ENCODE measurements at places on chromosomes 6 and 20.

GRCh38 chr6:55496201-55496600, 82.8 kb downstream of the HMGCLL1 start:
- DNase-seq: no peak

DNA sequence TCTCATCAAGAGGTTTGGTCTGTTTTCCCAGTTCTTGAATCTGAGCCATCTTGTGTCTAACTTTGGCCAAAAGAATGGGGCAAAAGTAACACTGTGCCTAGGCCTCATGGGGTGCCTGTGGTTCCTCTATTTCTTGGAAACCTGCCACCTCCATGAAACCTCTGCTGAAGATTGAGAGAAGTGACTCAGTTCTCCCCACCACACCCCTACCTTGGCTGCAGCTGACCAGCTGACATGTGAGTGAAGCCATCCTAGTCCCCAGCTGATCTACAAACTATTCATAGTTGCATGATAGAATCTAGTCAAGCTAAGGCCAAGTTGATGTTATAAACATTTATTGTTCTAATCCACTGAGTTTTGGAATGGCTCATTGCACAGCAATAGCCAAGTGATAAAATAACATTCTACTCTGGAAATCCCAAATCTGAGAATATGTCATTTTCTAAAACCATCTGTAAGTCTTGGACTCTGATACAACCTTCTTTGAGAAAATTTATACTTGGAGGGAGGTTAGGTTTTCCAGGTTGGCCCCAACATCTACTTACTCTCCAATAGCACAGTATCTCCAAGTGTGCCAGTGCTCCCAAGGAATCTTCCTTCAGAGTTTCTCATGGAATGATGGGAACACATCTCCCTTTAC, 107.0 kb upstream of the SMLR1 start:
- no peak for DNase-seq

DNA sequence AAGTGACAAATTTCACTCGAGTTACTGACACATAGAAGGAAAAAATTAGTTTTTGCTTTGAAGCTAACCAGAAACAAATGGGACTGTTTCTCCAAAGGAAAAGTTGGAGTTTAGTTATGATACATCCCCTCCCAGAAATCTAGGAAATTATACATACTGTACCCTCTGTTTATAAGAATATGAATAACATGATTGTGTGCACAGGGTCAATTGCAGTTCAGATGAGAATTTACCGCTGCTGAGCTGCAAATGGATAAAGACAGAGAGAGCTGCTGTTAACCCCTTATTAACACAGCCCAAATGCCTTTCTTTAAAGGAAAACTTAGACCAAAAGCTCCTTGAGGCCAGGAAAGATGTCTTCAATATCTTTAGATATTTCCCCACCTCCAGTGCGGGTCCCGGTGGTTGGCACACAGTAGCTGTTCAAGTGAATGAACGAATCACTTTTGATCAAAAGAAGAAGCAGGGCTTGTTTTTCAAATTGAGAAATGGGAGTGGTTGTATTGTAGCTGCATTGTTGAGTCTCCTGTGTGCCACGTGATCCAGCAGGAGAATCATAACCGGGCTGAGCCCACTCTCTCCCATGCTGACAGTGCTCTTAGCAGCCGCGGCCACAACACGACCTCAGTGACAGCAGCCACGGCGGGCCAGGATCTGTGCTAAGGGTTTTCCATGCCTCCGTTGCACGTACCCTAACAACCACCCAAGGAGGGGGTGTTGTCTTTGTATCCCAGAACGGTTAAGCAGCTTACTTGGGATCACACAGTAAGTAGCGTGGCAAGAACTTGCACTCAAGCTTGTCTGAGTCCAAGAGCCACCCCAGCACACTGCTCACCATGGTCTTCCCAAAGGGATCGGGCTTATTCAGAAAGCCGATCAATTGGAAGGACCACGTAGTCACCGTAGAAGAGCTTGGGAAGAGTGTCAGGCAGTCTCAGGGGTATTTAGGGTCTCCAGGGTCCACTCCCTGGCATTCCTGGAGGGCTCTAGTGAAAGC, 53.5 kb upstream of the BMP6 start:
- no peak for DNase-seq

DNA sequence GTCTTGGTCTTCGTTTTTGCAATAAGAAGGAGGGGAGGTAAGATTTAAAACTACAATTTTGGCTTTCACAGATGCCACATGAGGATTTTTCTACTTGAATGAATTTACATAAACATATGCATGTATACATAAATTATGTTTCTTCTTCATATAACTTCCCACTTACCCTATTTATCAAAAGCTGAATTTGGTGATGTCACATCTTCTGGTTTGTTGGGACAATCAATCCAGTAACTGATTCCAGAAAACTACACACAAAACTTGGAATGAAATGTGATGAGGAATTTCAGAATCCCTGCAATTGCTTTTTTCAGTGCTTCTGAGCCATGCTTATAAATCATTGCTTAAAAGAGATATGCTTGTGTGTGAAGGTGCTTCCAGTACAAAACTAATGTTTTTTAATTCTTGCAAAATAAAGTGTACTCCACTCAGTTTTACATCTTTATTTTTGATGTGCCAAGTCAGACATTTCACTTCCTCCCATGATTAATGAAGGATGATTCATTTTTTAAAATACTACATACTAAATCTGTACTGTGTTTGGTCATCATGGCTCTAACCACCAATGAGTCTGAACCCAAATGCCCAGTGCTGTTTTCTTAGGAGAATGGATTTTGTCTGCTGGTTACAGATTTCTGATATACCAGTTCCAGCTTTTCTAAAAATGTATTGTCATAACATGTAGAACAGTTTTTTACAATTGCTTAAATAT, 32.1 kb upstream of the RIN2 start:
- DNase-seq: no peak

- no peak for DNase-seq
Measured at GRCh38 chr20:33284284-33284683, 1.3 kb downstream of the BPIFB1 start.

DNA sequence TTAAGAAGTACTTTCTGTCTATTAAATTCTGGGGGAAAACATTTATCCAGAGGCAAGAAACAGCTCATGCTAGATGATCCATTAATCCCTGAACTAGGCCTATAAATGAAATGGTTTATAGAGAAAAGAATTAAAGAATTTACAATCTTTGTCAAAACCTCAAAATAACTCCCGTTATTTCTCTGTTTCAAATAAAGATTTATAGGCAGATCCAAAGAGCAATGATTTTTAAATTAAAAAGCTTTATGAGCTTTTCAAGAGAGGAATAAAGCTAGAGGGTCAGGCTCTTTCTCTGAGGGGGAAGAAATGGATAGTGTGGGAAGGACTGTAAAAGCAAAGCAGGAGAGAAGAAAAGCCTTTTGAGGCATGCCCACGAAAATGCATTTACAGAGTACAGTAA, 82.5 kb upstream of the OGFRL1 start:
- no peak for DNase-seq

GRCh38 chr6:117956386-117956785, 49.3 kb downstream of the SLC35F1 start:
- DNase-seq: no peak

DNA sequence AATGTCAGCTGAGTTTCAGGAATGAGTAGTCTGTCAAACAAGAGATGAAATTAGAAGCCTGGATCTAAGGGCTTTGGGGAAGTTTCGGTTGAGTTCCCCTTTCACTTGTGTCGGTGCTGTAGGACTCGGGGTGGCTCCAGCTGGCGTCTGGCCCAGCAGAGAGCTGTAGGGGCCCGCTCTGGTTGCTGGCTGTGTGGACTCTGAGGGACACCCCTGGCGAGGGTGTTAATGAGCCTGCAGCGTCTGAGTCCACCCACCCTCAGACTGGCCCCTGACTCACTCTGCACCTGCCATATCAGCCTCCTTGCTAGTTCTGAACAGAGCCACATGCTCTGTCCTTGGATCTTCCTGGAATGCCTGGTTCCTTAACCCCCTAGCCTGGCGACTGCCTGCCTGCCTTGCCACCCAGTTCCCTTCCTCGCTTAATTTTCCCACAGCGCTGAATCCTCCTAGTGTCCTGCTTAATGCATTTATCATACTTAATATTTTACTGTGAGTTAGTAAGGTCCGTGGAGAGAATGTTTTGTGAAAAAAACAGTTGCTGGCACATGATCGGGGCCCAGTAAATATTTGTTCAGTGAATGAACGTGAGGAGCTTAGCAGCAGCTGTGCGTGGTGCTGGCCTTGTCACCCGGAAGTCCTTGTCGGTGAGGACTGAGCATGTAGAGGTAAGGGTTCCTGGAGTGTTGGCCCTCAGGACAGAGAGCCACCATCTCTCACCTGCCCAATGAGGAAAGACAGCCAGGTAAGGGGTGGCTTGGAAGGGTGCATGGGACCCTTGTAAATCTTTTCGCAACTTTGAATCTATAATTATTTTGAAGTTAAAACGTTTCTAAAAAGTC, 1.6 kb downstream of the DNAJC5 start:
- no peak for DNase-seq

DNA sequence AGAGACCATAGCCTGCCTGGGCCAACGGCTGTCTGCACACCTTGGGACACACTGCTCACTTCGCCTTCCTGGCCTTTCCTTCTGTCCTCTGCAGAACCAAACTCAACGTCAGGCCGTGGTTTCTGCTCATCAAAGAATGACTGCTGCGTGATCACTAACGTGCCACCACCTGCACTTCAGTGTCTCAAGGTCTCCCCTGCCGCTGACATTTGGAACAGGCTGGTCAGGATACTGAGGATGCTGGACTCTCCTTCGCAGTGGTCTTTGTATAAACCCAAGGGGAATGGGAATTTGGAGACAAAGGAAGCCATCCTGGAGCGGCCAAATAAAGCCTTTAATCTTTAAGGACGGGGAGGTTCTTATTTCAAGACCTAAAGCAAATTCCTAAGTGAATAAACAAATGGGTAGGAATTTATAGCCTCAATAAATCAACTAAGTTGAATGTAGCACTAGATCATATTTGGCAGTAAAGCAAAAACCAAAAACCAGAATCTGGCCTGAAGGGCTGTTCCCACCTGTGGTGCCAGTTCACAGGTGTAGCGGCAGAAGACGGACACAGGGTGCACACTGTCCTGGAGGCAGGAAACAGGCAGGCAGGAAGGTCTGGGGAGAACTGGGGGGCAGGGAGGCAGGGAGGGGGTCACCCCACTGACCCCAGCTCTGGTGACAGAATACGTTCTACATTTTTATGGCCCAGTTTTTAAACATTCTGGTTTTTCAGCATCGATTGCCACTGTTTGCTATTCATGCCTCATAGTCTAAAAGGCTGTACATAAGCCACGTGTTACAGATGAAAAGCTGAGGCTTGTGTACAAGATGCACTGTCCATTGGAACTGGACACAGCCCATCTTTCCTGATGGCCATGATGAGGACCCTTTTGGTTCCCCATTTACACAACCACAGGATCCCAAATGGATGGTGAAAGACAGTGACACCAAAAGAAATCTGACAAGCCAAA, 36.6 kb downstream of the ABHD12 start:
- no peak for DNase-seq

DNA sequence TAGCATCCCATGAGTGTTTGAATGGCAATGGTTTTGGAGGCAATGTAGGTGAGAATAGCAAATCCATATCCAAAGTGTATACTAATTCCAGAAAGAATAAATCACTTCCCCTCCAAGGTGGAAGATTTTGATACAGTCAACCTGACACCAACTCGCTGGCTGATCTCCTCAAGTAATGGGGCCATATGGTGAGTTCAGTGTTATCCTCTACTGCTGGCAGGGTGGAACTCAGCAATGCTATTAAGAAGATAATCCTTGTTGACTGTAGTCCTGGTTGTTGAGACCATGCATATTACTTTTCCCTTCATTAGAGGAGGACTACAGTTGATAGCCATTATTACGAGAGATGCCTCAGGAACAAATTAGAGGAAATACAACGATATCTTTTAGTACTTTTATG, 17.8 kb upstream of the HLA-DQB1 start:
- DNase-seq: no peak

DNA sequence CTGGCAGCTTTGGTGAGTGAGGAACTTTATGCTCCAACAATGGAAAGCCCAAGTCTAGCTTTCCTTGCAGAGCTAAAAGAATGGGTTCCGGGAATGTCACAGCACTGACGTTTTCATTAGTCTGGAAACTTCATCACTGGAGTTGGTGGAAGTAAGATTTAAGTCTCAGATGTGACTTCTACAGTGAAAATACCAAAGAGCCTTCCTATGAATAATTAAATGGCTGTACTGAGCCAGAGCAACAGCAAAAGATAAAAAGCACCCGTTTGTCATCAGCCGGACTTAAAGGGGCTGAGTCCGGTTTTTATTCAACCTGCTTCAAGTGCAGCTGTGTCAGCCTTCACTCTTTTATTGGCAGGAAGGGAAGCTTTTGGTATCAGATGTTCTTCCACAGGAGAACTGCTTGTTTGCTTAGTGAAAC, 46.5 kb upstream of the SHLD1 start:
- no peak for DNase-seq

DNA sequence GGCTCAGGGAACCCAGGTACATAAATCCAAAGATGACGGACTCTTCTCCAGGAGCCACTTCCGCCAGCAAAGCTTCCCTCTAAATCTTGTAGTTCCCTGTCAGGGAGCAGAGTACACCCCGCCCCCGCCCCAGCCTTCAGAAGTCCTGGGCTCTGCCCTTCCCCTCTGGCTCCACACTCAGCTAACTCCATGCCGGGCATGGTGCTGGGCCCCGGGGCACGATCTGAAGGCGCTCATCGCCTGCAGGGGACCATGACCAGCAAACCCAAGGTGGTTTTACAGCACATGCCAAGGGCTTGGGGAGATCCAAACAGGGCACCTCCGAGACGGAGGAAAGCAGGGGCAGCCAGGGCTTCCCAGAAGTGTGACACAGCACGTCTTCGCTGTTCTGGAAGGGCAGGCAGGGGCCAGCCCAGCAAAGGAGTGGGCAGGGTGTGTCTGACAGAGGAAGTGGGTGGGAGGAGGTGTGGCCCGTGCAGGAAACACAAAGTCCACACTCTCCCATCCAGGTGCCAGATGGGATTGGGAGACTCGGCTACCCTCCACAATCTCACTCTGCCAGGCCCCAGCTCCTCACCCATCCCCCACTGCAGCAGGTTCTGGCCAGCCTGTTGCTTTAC, 41.6 kb upstream of the SLC22A2 start:
- no peak for DNase-seq

DNA sequence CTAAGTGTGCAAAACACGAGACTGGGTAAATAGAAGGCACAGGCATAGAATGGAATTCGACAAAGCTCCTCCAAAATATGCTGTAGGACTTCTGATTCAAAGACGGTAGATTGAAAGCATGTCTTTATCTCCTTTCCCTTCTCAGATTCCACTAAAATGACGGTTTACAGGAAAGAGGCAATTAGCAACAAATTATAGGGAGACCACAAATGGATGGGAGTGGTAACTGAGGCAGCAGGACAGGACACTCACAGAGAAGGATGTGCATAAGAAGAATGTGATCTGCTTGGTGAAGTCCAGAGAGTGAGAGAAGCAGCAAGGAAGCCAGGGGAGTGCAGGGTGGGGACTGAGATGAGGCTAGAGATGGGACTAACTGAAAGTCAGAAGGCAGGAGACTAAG, 113.4 kb upstream of the MRPS10 start:
- no peak for DNase-seq
